NCI-H2081 (cell line): ENCODE measurements at places on chromosomes 12 and 14.
A peak's percentile ranks its signal among the peaks of the same experiment; 100 is the strongest.

- no peak for DNase-seq
Measured at GRCh38 chr12:54564768-54565167, 15.4 kb downstream of the PDE1B start.

- DNase-seq, result no peak
Measured at GRCh38 chr14:27366596-27366995, 768.8 kb upstream of the NOVA1 start.

DNA sequence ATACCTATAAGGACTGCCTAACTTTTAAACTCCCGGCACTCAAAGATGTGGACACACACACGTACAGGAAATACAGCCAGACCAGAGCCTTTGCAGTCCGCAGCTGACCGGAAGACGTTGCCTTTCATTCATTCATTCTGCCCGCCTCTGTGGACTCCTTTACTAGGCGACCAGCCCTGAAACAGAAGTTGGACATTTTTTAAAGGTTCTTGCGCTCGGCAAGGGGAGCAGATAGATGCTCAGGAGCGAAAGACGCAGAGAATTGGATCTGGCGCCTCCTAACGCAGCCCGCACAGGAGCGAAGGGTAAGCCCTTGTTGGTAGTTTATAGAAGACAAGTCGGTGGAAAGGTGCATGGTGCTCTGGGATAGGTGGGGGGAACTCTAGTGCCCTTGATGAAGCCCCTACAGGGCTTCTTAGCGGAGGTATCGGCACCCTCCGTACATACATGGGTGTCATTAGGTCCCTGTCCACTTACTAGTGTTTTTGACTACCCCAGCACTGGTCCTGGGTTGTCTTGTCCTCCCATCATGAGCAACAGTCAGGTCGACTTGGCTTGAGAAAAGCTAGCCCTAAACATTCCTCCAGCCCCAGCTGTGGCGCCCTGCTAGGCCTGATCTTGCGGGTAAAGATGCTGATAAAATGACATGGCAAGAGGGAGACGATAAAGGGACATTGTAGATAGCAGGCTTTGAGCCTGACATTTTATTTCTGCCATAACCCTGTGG is at the start of gene KDM2B:
KDM2B (minus strand) TSS at position 65 of the 727 bp plus-strand sequence. CDS start 112 bp downstream, outside the sequence.
- peak; percentile 45 for DNase-seq

DNA sequence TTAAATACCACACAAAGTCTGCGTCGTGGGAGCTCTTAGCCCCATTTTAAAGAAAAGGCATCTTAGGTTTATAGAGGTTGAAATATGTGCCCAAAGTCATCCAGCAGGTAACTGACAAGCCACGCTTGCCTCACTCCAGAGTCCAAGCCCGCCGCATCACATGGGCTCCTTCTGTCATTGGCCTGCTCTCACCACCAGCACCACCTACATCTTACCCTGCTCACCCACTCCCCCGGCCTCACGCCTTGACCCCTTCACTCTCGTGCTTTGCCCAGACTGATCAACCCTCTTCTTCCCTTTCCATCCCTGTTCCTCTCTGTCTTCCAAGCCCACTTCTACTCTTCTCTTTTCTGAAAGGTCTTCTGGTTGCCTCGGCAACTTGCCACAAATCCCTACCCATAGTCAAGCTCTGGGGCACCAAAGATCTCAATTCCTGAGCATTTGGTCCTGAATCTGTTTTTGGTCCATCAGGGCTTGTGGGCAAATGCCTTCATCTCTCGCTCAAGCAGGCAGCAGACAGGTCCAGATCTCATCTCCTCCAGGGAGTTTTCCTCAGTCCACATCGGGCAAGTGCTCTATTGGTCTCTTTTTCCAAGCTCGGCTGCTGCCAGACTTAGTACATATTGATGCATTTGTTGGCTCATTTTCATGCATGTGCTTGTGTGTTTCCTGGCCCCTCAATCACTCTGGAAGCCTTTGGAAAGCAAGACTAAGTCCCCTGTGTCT is 3.5 kb upstream of the KRT1 start:
- no peak for DNase-seq

DNA sequence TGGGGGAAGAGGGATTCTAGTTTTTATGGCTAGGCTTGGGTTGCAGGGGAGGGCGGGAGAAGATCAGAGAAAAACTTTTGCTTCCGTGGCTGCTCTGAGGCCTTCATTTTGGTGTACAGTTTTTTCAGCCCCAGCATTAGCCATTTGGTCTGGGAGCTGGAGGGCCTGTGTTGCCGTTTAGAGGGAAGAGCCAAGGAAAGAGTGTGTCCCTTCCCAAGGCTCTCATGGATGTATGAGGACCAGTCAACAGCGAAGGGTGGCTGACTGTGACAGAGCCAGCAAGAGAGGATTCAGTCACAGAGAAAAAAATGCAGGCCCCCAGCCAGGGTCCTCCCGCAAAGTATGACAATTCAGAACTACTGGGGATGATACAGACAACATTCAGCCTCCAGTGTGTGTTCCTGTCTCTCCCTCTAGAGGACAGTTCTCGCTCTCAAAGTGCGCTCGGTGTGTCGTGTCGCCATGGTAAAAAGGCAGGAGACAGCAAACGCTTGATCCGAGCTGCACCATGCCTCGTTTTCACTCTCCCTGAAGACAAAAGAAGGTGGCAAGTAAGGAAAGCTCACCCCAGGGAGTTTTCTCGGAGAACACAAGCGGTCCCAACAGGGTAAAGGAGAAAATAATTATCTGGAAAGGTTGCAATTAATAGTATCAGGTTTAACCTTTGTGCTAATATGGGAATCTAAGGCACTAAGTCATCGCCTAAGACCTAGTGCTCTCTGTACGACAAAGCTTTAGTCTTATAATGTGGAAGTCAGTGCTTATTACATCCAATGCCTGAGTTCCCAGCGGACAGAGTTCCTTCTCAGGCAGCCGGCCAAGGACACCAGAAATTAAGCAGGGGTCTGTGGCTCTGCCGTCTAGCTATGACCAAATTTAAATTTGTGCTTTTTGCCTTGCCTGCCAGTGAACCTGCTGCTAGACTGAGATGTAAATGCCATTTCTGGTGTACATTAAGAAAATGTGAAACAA is 157.3 kb upstream of the PLXNC1 start:
- no peak for DNase-seq

- no peak for DNase-seq
Measured at GRCh38 chr14:28012629-28013415, 753.8 kb upstream of the FOXG1 start.

- no peak for DNase-seq
Measured at GRCh38 chr14:64692189-64692985, 11.8 kb upstream of the PLEKHG3 start.

DNA sequence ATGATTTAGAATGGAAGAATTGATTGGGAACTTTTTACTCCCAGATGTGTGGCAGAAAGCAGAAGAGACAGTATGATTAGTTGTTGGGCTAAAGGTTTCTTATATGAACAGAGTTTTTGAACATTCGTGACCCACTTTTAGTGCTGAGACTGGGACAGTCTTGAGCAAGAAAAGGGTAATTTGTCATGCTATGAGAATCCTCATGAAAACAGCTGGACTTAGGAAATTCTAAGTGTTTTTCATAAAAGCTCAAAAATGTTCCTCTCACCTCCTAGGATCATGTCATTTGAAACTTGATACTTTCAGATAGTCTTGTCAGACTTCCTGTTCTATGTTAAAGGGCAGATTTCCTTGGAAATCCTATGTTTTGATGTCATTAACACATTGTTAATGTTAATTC is 86.1 kb downstream of the MGAT4C start:
- no peak for DNase-seq

GRCh38 chr14:102252834-102253801 is 51.8 kb downstream of the MOK start:
- DNase-seq, result no peak

DNA sequence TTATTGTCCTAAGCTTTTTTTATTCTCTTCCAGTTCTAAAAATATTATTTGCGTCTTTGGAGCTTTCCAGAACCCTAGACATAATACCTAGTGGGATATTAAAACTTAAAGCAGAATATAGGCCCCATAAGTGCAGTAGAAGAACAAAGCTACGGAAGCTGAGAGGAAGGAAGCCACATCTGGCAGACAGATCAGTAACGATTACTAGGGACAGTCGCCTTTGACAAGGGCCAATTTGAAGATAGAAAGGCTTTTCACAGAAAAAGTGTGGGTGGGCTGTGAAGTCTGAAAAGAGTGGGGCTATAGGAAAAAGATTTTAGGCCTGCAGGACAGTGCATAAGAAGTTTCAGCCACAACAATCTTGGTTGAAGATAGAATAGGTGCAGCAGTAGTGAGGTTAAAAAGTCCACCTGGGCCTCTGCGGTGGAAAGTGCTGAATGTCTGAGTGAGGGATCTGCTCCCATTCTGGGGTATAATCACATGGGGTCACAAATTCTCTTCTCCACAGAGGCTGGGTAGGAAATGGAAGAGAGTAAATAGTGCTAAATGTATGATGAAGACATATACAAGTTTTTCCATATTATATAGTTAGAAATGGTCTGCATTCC is 114.5 kb downstream of the CMAS start:
- DNase-seq, result no peak

DNA sequence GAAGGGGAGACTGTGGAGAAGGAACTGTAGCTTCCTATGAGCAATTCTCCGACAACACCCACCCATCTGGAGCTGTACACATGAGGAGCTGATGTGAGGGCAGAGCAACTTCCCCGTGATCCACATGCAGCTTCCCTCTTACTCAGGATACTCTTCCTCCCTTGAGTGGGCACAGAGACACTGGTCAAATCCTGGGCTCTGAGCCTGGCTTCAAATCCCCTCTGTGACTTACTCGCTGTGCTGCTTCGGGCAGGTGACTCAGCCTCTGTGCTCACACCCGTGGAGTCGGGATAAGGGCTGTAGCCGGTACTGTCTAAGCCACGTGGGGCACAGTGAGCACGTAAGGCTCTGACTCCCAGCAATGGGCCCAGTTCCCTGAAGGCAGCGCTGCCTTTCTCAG is 31.1 kb downstream of the ZFYVE21 start:
- DNase-seq, result no peak
